ENCODE measurements at places on chromosomes 1 and 21.

DNA sequence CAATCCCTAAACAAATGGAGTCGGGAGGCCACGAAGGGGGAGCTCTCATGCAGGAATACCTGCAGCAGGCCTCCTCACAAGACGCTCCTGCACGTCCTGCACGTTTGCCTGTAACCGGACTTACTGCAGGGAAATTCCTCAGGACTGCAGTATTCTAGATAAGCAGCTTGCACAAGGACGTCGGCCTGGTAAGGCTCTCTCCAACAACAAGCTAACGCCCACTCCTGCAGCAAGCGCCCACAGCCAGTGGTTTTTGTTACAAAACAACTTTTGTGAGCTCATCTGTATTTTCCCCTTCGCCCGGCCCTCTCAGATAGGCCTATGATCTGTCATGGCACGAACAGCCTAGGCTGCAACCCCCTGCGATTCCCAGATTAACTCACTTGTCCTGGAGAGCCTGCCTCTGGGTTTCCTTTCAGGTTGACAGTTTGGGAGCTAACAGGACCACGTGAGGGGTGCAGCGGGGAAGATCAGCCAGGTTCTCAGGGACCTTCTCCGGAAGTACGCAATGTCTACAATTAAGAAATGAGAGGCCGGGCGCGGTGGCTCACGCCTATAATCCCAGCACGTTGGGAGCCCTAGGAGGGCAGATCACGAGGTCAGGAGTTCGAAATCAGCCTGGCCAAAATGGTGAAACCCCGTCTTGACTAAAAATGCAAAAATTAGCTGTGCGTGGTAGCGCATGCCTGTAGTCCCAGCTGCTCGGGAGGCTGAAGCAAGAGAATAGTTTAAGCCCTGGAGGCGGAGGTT, 921 bp upstream of the MIB2 start:
- DNase-seq: no peak

DNA sequence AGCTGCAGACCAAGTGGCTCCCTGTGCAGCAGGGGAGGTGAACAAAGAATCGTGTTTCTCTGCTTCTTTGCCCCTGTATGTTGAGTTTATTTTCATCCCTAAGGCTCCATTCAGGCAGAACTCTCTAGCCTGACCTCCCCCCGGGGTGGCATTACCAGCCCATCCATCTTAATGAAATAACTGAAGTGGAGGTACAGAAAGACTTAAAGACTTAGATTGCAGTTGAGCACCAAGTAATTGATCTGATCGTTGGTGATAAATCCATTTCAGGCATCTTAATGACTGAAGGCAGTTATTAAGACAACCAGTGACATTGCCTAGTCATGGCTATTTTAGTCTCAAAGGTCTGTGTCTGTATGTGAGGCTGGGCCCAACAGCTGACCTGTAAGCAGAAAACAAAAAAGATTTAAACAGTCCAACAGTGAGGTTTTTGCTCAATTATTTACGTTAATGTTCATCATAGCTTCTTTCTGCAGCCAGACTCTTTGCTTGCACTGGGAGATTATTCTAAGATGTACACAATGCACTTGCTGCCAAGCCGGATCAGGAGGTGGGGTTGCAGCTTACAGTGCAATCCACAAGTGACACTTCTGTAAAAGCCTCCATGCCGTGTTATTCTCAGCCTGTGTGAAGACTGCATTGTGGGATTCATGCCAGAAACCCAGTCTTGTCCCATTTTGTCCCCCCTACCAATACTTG, 363.0 kb upstream of the DUSP10 start:
- DNase-seq: no peak

DNA sequence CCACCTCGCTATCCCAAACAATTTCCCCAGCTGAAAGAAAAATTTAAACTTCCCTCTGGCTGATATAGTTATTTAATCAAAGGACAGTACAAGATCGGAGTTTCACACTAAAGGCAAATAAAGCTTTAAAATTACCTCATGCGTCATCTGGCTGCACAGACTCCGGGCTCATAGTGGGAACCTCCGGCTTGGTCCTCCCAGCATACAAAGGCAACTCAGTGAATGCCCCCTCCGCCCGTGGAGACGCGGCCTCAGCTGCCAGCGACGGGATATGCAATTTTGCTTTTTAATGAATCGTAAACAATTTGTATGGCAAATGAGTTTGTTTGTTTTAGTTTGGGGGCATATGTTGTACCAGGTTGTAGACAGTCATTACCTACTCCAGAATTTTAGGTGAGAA, 214.6 kb upstream of the NFIA start:
- DNase-seq: no peak

DNA sequence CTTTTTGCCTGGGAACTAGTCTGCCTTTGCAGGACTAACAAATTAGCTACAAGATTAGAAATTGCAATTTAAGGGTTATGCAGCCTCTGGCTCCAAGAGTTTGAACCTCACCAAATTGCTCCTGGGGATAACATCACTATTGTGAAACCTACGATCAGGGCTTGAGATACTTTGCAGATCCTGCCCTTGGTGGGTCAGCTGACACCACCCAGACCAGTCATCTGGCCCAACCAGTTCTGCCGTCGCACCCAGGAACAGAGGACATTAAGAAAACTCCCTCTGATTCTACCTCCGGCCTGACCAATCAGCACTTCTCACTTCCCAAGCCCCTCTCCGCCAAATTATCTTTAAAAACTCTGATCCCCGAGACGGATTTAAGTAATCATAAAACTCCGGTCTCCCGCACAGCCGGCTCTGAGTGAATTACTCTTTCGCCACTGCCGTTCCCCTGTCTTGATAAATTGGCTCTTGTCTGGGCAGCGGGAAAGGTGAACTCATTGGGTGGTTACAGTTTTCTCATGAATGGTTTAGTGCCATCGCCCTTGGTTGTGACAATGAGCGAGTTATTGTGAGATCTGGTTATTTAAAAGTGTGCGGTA, 32.9 kb upstream of the B3GALT5 start:
- DNase-seq: no peak

GRCh38 chr1:179046808-179047635, 21.3 kb downstream of the FAM20B start:
- DNase-seq: no peak

GRCh38 chr1:230170622-230171021, 103.6 kb downstream of the GALNT2 start:
- DNase-seq: no peak

Data from SW 1271 (cell line).